ENCODE measurements at places on chromosomes 1 and 21.

GRCh38 chr1:56506951-56507491 is 72.3 kb downstream of the PLPP3 start:
- DNase-seq: no peak

DNA sequence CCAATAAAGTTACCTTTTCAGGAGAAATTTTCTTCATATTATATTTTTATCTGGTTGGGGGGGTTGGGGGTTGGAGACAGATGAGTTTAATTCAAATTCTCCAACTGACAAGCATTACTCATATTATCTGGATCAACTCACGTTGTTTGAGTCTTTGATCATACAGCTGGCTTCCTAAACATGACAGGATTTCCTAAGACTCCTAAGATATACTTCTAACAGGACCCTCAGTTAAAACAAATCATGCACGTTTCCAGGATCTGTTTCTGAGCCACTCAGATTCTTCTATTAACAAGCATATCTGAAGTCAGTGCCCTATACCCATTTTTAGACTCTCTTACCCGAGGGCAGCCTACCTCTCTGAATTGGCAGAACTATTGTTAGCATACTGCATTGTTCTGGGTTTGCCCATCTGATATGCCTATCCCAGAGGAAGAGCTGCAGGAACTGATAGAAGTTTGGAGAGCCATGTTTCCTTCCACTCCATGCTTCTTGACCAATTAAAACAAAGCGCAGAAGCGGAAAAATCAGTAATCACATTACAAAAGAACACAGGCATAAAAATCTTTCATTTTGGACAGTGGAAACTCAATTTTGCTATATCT is 653.9 kb downstream of the LTN1 start:
- no peak for DNase-seq

DNA sequence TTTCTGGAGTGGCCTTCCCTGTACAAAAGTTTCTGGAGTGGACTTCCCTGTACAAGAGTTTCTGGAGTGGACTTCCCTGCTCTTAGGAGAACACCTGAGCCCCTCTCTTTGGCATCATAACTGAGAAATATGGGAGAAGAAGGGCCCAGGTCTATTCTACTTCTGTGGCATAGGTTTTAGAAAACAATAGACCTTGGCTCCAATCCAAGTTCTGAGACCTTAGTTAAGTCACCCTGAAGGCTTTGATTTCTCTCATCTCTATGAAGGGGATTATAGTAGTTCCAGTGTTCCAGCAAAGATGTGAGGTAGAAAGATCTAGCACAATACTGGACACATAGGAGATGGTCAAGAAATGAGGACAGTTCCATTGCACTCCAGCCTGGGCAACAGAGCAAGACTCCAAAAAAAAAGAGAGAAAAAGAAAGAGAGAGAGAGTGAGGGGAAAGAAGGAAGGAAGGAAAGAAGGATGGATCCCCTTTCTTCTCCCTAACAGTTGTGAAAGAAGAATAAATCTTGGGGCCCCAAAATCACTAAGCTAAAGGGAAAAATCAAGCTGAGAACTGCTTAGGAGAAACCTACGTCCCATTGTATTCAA is 13.3 kb upstream of the EIF4G3 start:
- DNase-seq: no peak

DNA sequence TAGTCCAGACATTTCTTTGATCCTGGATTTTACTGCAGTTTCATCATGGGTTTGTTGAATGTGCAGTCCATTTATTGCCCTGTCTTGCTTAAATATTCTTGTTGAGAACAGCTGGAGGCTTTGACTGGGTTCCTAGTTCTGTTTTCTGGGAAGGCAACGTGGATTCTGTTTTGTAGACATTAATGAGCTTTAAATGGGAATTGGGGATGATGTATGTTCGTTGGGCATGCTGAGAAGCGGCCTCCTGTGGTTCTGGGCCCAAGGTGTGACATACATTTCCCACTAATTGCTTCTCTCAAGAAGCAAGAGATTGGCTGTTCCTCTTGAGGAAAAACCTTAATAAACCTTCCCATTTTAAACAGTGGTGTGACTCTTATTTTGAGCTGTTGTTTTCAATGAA is 22.9 kb downstream of the INKA2 start:
- DNase-seq: no peak

DNA sequence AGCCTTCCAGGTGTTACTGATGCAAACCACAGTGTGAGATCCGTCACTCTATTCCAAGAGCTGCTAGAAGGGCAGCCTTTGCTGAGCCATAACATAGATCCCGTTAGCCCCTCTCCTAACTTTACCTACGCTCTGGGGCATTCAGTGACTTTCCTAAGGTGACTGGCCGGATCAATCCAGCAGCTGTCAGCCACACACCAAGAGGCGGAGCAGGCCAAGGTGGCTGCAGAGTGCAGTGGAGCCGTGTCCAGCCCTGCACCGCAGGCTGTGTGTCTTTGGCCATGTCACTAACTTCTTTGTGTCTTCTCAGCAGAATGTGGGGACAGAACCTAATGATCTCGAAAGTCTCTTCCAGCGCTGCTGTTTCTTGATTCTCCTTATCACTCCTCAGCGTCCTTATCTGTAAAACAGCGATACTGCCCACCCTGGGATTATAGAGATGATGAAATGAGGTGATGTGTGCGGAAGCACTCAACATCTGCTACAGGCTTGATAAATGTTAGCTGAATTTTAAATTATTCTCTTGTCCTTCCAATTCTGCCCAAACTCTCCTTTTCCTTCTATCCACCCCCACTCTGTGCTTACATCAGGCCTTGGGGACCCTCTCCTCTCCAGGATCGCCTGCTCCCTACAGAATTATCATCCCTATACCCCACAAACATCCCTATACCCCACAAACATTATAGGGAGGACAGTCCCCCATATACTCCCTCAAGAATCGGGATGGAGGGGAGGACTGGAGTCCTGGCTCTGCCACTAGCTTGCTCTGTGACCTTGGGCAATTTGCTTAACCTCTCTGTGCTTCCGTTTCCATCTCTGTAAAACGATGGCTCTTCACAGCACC is 25.8 kb upstream of the LRRN2 start:
- no peak for DNase-seq

GRCh38 chr21:36235058-36235582 is 78.5 kb downstream of the DOP1B start:
- no peak for DNase-seq

DNA sequence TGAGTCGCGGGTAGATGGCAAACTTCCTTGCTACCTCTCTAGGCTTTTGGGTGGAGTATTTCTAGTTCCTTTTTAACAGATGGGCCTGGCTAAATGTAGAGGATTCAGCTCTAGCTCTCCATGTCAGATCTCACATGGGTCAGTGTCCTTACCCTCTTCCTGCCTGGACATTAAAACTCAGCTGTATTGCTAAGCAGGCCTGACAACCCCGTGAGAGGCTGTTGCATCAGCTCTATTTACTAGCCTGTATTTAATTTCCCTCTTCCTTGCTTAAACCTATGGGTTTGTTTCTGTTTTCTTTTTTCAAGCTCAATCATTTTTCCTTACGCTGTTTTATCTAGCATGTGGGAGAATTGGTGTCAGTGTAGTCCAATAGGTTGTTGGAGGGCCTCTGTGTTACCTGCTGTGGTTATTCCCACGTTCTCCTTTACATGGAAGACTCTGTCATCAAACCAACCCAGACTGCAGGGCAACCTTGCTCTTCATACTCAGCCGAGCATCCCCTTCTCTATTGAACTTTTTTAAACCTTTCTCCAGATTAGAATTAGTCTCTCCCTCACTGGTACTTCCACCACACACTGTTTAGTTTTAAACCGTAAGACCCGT is 79.5 kb upstream of the BACH1 start:
- DNase-seq: no peak

DNA sequence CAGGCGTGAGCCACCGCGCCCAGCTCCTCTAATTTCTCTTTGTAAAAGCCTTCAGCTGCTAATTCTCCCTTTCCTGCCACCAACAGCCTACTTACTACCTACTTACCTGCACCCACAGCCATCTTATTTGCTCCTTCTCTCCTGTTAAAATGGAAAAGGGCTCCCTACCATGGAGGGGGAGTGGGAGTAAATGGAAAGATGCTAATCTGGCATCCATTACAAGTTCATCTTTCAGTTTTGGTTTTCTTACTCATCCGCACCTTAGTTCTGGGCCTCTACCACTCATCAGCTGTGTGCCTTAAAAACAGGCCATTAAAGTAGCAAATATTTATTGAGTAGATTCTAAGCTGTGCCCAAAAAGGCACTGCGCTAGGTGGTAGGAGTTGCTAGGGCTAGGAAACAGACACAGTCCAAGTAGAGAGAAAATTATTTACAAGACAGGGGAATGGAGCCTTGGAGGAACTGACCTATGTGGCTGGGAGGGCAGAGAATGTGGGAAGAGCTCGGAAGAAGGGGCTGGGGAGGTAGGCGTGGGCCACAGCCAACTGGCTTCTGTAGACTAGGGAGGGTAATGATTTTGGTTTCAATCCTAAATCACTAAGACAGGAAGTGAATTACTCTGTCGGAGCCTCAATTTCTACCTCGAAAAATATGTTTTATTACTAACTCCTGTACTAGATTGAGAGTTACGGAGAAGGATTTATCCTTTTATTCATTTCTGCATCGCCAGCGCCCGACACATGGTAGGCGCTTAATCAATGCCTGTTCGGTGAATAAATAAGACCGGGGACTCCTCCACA is 685 bp upstream of the DDI2 start:
- DNase-seq: no peak

- DNase-seq: no peak
These were observed 22.7 kb upstream of the ACTL8 start for GRCh38 chr1:17732475-17732874.

DNA sequence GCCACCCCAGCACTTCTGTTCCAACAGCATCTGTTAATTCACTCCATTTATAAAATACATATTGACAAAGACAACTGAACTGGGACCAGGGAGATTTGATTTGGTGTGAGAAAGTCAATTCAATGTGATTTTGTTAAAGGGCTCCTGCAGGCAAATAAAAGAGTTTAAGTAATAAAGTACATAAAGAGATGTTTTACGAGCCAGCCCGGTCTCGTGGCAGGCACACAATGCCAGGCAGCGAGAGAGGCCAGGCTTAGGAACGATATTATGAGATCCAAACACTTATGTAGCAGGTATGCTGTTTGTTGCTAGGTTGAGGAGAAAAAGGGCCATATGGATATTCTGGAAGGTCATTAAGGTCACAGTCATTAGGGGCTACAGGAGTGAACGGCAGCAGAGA is 227.1 kb downstream of the KCTD3 start:
- DNase-seq: no peak

DNA sequence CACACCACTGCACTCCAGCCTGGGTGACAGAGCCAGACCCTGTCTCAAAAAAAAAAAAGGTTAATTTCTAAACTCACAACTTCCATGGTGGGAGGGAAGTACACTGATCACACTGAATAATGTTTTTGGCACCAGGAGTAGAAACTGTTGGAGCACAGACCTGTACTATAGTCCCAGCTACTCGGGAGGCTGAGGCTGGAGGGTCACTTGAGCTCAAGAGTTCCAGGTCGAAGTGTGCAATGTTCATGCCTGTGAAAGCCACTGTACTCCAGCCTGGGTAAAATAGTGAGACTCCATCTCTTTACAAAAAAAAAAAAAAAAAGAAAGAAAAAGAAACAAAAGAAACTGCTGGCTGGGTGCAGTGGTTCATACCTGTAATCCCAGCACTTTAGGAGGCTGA is 35.3 kb downstream of the TMEM50B start:
- DNase-seq: no peak

GRCh38 chr1:47578721-47579419 is 141.0 kb downstream of the FOXD2 start:
- DNase-seq: no peak

- DNase-seq: no peak
These were observed 140.0 kb downstream of the SPATA46 start for GRCh38 chr1:162236618-162237017.

GRCh38 chr1:92752719-92753118 is 32.2 kb downstream of the EVI5 start:
- DNase-seq: no peak

DNA sequence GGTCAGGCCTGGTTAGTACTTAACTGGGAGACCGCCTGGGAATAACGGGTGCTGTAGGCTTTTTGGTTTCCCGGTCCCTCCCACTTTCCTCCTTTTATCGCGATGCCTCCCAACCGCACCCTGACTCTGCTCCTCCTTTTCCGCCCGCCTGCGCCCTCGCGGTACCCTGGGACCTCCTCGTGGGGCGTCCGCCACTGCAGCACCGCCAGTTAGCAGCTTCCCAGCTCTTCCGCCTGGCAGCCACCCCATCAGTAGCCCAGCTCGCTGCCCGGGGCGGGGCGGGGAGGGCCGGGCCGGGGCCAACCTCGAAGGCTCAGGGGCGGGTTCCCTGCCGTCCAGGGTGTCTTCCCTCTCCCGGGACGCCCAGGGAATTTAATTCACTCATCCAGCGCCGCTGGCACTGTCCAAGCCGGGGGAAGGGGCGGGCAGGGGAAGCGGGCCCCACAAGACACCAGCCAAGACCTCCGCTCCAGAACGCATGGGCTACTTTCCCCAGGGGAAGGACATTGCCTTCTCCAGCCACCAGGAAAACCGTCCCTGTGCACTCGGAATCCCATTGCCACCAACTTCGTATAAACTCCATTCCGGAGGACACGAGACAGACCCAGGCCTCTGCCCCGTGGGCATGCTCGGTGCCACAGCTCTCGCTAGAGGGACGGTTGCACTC is 2.0 kb upstream of the ZNF678 start:
- no peak for DNase-seq

DNA sequence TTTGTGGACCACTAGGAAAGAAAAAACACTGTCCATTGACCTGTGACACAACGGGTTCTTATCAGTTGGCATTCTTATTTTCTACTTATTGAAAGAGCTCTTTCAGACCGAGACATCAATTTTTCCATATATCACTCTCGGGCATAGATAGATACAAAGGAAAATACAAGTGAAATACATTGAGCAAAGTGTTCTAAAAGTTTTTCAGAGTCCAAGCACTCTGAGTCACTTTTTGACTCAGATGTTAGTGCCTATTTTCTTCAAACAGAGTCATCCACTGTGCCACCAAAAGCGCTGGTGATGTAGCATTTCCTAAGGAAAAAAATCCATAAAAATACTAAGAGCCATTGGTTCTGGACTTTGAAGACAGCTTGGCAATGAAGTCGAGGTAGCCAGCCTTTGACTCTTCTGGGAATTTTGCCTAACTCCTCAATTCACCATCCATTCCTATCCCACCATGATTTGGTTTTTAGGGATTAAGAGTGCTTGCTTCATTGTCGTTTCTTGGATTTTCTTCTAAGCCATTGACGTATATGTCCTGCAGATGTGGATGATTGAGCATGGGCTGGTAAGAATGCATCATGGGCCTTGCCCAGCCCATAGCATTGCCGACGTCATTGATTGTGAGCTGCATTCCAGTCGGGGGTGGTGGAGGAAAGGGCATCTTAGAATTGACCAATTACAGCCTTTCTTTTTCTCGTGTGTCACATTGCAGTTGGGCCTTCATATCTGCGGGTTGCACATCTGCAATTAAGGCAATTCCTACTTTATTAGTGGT is 10.6 kb downstream of the GALNT2 start:
- DNase-seq: no peak

GRCh38 chr1:181947441-181947840 is 114.1 kb downstream of the ZNF648 start:
- no peak for DNase-seq
